ENCODE measurements at places on chromosomes 12 and 14.

DNA sequence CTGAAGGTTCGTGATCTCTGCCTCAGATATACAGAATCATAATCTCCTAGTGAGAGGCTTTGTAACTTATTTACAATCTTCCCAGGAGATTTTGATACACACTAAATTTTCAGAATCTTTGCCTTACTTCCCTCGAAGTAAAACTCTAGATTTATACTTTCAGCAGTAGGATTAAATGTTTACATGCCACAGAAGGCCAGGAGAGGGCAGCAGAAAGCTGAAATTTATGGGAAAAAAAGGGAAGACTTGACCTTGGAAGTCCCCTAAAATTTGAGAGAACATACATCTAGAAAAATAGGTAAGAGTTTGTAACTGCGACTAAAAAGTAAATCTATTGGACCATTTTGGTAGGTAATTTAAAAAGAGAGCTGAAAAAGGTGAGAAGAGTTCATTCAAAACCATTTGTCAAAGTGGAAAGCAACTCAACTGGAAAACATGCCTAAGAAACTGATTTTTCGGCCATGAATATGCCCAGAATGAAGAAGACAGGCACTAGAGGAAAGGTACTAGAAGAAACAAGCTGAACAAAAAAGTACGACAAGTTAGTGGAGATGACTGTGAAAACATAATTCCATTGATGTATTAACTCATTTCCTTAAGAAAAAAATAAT lies 242.0 kb upstream of the MDGA2 start:
- DNase-seq = peak; percentile 2

DNA sequence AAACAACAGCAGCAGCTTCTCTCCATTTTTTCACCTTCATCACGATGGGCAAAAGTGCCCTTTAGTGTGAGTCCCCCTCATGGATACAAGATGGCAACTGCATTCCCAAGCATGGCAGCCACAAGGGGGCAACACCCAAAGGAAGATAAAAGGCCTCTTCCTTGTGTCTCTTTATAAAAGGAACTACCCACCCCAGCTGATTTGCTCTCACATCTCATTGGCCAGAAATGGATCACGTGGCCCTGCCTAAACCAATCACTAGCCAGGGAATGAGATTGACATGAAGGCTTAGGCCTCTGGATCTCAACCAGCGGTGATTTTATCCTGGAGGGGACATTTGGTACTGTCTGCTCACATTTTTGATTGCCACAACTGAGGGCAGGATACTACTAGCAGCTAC lies 21.9 kb upstream of the IFT81 start:
- DNase-seq = peak; percentile 56

- no peak for DNase-seq
Observed at GRCh38 chr12:66899588-66899987, 220.7 kb upstream of the GRIP1 start.

GRCh38 chr14:101074196-101075024 lies 170.9 kb upstream of the RTL1 start:
- DNase-seq = no peak

- no peak for DNase-seq
Observed at GRCh38 chr14:89331398-89331797, 85.6 kb downstream of the FOXN3 start.

GRCh38 chr12:121769831-121770301 lies 23.6 kb downstream of the RHOF start:
- no peak for DNase-seq

- peak; percentile 34 for DNase-seq
Observed at GRCh38 chr14:76955575-76956315, 72.8 kb downstream of the IRF2BPL start.

GRCh38 chr14:64109819-64110554 lies 184.2 kb downstream of the ESR2 start:
- no peak for DNase-seq

- DNase-seq = peak; percentile 91
Observed at GRCh38 chr14:34711169-34711568, 3.2 kb downstream of the CFL2 start.

DNA sequence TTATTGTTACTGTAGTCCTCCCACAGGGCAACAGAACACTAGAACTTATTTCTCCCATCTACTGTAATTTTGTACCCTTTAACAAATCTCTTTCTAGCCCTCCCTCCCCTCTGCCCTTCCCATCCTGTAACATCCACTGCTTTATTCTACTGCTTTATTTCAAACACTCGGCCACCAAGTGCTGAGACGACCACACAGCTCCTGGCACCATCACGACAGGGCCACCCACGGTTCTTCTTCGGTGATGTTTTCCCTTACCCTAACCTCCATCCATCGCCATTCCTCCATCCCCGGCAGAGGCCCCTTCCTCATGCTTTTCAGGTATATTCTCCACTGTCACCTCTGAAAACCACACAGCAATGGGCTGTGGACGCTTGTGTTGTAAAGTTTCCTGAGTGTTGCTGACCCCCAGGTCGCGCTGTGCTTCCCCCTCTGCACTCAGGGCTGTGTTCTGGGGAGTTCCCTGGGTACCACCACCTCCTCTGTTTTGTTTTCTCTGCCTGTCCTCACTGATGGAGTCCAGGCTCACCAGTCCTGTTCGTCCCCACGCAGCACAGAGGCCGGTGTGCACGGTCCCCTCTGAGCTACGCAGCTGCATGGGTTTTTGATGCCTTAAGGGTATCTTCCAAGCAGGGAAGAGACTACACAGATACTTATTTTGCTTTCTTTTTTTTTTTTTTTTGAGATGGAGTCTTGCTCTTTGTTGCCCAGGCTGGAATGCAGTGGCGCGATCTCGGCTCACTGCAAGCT lies 207.2 kb upstream of the TMEM132C start:
- no peak for DNase-seq

GRCh38 chr14:52095336-52095735 lies 26.5 kb upstream of the NID2 start:
- no peak for DNase-seq

- DNase-seq = peak; percentile 91
Observed at GRCh38 chr14:31229638-31230572, 22.3 kb upstream of the HECTD1 start.

- DNase-seq = no peak
Observed at GRCh38 chr14:100450049-100450448, 126.9 kb downstream of the SLC25A47 start.

DNA sequence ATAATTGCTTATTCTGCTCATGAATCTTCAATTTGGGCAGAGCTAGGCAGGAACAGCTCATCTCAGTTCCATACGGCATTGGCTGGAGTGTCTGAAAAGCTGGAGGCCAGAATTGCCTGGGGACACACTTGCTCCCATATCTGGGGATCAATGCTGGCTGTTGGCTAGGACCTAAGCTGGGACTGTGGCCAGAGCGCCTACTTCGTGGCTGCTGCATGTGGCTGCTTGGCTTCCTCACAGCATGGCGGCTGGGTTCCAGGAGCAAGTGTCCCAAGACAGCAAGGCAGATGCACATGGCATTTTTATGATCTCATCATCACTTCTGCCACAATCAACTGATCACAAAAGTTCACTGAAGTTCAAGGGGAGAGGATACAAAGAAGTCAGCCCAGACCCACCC lies 200.2 kb downstream of the TTC8 start:
- DNase-seq = no peak

GRCh38 chr14:65179918-65180724 lies 77.8 kb upstream of the MAX start:
- peak; percentile 93 for DNase-seq

DNA sequence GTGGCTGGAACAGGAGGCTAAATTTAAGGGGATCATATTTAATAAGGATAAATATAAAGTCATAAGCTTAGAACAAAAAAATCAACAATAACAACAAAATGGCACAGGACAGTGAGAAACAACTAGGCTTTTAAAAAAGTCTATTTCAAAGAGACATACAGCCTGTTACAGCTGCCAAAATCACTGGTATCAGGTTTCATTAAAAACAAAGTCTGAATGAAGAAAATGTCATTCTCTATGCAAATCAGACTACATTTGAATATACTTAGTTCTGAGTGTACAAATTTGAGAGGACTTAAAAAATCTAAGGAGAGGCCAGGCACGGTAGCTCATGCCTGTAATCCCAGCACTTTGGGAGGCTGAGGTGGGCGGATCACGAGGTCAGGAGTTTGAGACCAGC lies 44.0 kb downstream of the TFCP2 start:
- peak; percentile 33 for DNase-seq

DNA sequence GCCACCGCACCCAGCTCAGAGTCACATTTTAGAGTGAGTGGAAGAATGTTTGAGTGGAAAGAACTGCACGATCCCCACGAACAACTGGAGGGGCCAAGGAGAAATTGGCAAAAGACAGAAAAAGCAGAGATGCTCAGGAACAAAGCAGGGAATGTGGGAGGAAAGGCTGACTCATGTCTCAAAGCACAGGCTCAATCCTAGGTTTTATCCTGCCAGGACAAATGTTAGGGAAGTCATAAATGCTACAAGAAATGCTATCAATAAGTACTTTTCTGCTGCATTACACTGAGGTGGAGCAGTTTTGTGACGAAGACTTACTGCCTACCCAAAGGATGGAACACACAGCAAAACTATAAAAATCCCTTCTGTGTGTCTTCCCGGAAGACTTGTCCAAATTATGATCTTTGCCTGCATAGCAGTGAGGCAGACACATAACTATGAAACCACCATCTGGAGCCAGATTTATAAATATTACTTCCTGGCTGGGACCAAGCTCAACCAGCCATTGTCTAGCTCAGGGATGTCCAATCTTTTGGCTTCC lies 26.7 kb downstream of the NIN start:
- DNase-seq = peak; percentile 84

- DNase-seq = no peak
Observed at GRCh38 chr14:30983858-30984257, 41.6 kb upstream of the AP4S1 start.

DNA sequence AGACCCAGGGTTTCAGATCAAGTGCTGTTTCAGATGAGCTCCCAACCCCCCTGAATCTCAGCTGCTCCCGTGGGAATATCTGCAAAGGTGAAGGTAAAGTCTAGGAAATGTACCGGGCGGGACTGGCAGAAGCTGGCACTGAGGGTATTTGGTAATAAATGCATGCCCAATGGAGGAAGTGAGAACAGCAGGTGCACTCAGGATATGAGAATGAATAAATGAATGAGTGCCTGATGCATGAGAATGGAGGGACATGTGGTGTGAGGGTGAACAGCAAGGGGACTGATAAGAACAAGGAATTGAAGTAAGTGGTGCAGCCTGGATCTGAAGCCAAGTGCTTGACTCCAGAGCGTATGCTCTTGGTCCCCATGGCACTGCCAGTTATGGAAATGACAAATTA lies 11.6 kb downstream of the RAPGEF3 start:
- DNase-seq = no peak

GRCh38 chr12:3398196-3398789 lies 92.7 kb upstream of the PRMT8 start:
- no peak for DNase-seq
